ENCODE measurements at places on chromosomes 5 and 9. TPM values are rescaled to one million over a fixed set of nuclear protein-coding genes. Genes with fewer than 3 reads are reported as not detected.
A peak's percentile ranks its signal among the peaks of the same experiment; 100 is the strongest.

DNA sequence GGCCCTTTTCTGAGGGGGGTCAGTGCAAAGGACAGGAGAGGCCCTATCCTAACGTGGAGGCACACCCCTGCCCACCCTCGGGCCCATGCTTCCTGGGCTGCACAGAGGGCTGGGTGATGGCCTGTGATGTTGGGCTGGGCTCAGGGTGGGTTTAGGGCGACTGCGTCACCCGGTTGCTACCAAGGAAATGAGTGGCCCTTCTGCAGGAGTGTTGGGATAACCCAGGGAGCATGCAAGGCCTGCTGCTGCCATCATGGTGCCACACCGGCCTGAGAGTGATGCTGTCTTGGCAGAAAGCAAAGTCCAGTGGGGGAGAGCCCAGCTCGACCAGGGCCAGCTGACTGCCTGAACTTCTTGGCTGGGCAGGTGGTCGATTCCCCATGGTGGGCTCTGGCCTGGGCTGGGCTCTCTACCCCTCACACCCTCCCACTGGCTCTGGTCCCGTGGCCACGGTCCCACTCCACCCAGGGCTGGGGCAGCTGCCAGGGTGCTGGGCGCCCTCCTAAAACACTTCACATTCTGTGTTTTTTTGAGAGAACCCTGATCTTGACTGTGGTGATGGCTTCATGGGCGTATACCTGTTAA lies 21.5 kb upstream of the MRNIP start:
- H3K27me3 ChIP-seq = no peaks in the 10 kb centered on the region
- H3K27ac ChIP-seq = no peak overlapping the region
- H3K36me3 ChIP-seq = peaks cover 54% of the 10 kb centered on the region
- peak; percentile 31 for DNase-seq
- no peak overlapping the region for H3K4me3 ChIP-seq

- H3K36me3 ChIP-seq = no peaks in the 10 kb centered on the region
- no peak overlapping the region for H3K4me3 ChIP-seq
- no peaks in the 10 kb centered on the region for H3K4me1 ChIP-seq
- no peaks in the 10 kb centered on the region for H3K27me3 ChIP-seq
- DNase-seq = no peak
These were observed 10.0 kb upstream of the RETREG1 start for GRCh38 chr5:16626696-16627264.

DNA sequence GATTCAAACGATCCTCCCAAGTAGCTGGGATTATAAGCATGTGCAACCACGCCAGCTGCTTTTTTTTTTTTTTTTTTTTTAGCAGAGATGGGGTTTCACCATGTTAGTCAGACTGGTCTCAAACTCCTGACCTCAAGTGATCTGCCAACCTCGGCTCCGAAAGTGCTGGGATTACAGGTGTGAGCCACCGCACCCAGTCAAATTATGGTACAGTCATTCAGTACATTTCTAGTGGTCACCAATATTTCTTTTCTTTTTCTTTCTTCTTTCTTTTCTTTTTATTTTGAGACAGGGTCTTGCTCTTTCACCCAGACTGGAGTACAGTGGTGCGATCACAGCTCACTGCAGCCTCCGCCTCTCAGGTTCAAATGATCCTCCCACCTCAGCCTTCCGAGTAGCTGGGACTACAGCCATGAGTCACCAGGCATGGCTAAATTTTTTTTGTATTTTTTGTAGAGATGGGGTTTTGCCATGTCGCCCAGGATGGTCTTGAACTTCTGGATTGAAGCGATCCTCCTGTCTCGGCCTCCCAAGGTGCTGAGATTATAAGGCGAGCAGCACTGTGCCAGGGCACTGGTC lies 25.4 kb upstream of the DCP2 start:
- H3K4me1 ChIP-seq = no peaks in the 10 kb centered on the region
- H3K27me3 ChIP-seq = no peaks in the 10 kb centered on the region
- DNase-seq = no peak
- H3K36me3 ChIP-seq = no peaks in the 10 kb centered on the region
- no peak overlapping the region for H3K4me3 ChIP-seq

DNA sequence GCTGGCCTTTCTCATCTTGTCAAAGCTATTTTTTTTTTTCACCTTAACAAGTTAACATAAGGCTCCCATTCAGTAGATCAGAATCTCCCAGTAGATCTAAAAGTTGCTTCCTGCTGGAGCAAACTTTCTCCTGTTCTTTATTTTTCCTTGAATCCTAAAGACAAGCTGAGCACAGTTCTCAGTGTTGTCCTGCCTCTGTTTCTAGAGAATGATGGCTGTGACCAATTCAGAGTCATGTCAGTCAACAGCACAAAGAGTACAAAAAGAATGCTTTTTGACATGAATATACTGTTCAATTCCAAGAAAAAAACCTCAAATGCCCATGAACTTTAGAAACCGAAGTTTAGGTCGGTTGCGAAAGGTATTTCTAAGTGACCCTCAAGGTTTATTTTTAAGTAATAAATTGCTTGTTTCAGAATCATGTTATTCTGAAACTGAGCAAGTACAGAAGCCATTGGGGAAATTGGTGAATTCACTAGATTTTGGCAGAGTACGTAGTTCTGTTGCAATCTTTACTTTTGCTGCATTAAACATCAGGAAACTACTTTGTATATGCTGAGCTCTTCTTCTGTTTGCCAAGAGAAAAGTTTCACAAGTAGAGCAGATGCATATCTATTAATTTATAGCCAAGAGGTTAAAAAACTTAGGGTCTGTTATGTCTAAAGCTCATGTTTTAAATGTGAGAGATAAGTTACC lies 161.7 kb upstream of the RPS23 start:
- H3K36me3 ChIP-seq = no peaks in the 10 kb centered on the region
- H3K27ac ChIP-seq = no peak overlapping the region
- DNase-seq = no peak
- H3K27me3 ChIP-seq = no peaks in the 10 kb centered on the region
- H3K4me3 ChIP-seq = no peak overlapping the region

- no peaks in the 10 kb centered on the region for H3K27me3 ChIP-seq
- H3K4me3 ChIP-seq = no peak overlapping the region
- no peak overlapping the region for H3K27ac ChIP-seq
- peaks cover 23% of the 10 kb centered on the region for H3K4me1 ChIP-seq
- DNase-seq = peak; percentile 70
- no peaks in the 10 kb centered on the region for H3K36me3 ChIP-seq
These were observed 69.3 kb downstream of the HSD17B3 start for GRCh38 chr9:96232539-96233241.

DNA sequence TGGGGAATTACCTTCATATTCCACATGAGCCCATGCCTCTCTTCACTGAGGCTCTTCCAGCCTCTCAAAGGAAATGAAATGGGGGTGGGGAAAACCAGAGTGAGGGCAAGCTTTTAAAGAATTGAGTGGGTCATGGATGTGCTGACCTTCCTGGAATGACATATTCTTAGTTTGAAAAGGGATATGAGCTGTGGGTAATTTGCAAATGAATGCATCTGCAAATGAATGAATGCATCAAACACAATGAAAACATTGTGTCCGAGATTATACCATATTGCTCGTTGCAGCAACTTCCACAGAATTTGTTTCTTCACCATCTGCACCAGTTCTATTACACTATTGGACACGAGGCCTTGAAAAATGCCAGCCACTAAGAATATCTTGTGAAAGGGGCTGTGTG lies 198.6 kb upstream of the CDH6 start:
- H3K36me3 ChIP-seq = no peaks in the 10 kb centered on the region
- no peaks in the 10 kb centered on the region for H3K27me3 ChIP-seq
- H3K4me3 ChIP-seq = no peak overlapping the region
- DNase-seq = no peak
- H3K4me1 ChIP-seq = no peaks in the 10 kb centered on the region

DNA sequence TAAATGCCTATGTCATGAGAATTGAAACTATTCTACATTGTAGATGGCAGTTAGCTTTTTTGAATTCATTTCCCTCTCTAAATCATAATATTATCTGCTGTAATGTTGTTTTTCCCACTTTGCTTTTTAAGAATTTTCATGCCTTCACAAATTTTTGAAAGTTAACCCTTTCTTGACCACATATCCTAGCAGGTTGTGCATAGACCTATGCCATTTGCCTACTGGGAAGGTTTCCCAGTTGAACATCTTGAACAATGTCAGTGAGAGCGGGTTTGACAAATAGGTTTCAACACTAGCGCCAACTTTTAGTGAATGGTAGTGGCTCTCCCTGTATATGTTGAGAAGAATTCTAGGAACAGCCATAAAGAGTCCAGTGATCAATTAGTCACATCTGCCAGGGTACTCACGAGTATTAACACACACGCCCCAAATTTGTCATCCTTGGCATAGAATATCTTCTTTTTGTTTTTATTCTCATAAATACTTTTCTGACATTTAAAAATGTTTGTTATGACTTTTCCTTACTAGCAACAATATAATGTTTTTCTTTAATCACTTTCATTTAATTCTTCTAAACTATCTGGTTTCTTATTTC lies 307.6 kb downstream of the PJA2 start:
- H3K4me3 ChIP-seq = no peak overlapping the region
- H3K36me3 ChIP-seq = no peaks in the 10 kb centered on the region
- DNase-seq = no peak
- no peaks in the 10 kb centered on the region for H3K27me3 ChIP-seq
- H3K4me1 ChIP-seq = no peaks in the 10 kb centered on the region
- no peak overlapping the region for H3K27ac ChIP-seq

- H3K4me3 ChIP-seq = no peak overlapping the region
- H3K36me3 ChIP-seq = no peaks in the 10 kb centered on the region
- H3K27ac ChIP-seq = peak overlapping the region; percentile 18
- H3K27me3 ChIP-seq = no peaks in the 10 kb centered on the region
- peaks cover 17% of the 10 kb centered on the region for H3K4me1 ChIP-seq
- DNase-seq = no peak
These were observed 173.2 kb downstream of the CCDC192 start for GRCh38 chr5:127876384-127876783.

DNA sequence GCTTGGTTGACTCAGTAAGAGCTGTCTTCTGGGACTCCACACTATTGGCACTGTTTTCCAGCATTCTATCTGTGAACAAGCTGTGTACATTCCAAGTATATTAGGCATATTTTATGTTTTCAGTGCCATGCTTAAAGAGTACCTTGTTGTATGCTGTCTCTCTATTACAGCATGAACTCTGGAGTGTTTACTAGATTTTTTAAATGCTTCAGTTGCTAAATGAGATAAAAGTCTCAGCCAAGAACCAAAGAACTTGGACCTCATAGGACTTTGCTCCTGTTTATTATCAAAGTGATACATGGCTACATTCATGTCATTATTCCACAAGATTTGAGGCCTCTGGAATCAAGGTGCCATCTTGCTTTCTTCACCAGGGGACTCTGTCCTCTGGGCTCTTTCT lies 167.2 kb downstream of the C9orf152 start:
- H3K27me3 ChIP-seq = no peaks in the 10 kb centered on the region
- H3K36me3 ChIP-seq = no peaks in the 10 kb centered on the region
- H3K4me1 ChIP-seq = peaks cover 18% of the 10 kb centered on the region
- no peak for DNase-seq

GRCh38 chr5:138753794-138754698 lies 821 bp downstream of the CTNNA1 start:
- peaks cover 17% of the 10 kb centered on the region for H3K4me1 ChIP-seq
- peak; percentile 94 for DNase-seq
- H3K36me3 ChIP-seq = peaks cover 26% of the 10 kb centered on the region

DNA sequence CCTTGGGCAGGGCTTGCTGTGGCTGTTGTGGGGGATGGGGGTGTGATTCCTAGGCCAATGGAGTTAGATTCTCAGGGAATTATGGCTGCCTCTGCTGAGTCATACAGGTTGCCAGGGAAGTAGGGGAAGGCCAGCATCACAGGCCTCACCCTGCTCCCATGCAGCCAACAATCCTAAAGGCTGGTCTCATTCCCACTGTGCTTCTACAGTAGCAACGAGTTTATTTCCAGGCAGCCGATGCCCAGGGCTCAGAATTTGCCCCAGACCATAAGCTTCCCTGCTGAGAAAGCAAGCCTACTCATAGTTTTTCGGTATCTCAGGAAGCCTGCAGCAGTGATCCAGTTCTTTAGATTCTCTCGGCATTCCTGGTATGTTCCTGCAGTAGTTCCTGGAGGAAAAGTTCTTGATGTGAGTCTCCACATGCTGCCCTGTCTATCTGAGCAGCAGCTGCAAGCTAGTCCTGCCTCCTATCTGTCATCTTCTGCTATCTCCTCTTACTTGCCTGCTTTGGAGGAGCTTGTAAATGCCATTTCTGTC lies 59.3 kb upstream of the SELENOP start:
- DNase-seq = no peak
- H3K36me3 ChIP-seq = no peaks in the 10 kb centered on the region
- no peak overlapping the region for H3K27ac ChIP-seq
- peaks cover 7% of the 10 kb centered on the region for H3K4me1 ChIP-seq
- H3K4me3 ChIP-seq = no peak overlapping the region
- H3K27me3 ChIP-seq = no peaks in the 10 kb centered on the region

DNA sequence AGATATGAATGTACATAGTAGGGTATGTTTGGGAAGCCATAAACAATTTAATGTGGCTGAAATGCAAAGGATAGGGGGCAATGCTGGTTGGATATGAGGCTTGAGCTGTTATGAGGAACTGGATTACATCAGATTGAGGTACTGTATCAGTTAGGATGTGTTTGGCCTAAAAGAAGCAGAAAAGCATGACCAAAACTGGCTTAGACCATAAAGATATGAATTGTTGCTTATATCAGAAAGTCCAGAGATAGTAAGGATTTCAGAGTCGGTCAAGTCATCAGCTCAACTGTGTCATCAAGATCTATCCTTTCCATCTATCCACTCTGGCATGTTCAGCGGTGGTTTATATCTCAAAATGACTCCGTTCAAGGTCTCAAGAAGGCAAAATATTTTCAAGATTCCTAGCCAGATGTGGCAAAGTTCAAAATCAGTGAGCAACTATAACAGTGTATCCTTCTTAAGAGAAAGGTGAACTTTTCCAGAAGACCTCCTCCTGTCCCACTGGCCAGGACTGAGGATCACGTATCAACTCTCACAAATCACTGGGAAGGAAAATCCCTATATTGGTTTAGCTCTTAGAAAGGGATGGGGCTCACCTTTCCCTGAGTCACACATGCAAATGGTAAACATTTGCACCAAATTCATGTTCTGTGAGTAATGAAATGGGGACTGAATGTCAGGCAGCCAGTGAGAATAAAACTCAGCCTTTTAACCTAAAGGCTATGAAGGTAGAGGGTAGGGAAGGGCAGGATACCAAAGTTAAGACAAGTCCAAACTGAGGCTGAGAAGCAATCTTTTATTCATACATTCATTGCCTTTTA lies 257.8 kb downstream of the TRIM32 start:
- H3K36me3 ChIP-seq = no peaks in the 10 kb centered on the region
- no peak for DNase-seq
- peaks cover 2% of the 10 kb centered on the region for H3K27me3 ChIP-seq
- no peaks in the 10 kb centered on the region for H3K4me1 ChIP-seq

Gene PCDHA9
- not detected for total RNA-seq

All from heart left ventricle (tissue), 16 donors.